Caco-2 (cell line): ENCODE measurements at places on chromosomes 7 and 10. TPM values are rescaled to one million over a fixed set of nuclear protein-coding genes. Genes with fewer than 3 reads are reported as not detected.

ADAM12 gene
- total RNA-seq: not detected in 2 replicates

FGFR2 gene
- total RNA-seq: 266 and 286 TPM in 2 replicates

ASB4 gene
- not detected in 2 replicates for total RNA-seq

LRRC18 gene
- not detected in 2 replicates for total RNA-seq

FAM25C gene
- total RNA-seq: not detected in 2 replicates

DGKI gene
- 0.77 and 0.84 TPM in 2 replicates for total RNA-seq

RELN gene
- 3.3 and 4.3 TPM in 2 replicates for total RNA-seq

ANKRD1 gene
- 75.7 and 97.4 TPM in 2 replicates for total RNA-seq

LRRC4 gene
- not detected in 2 replicates for total RNA-seq

LEP gene
- total RNA-seq: not detected in 2 replicates

VAX1 gene
- total RNA-seq: not detected in 2 replicates

SH2D4B gene
- 0.09 and 0.23 TPM in 2 replicates for total RNA-seq

MEOX2 gene
- not detected in 2 replicates for total RNA-seq

TET1 gene
- total RNA-seq: 18.6 and 19.1 TPM in 2 replicates

VGF gene
- 1.2 and 1.3 TPM in 2 replicates for total RNA-seq

AGBL3 gene
- 5.3 and 6.1 TPM in 2 replicates for total RNA-seq

ZCWPW1 gene
- 3.4 and 4.4 TPM in 2 replicates for total RNA-seq

UPK3BL2 gene
- 9.3 and 11.2 TPM in 2 replicates for total RNA-seq

CHST3 gene
- 40.9 and 46.0 TPM in 2 replicates for total RNA-seq

HOXA2 gene
- total RNA-seq: 1.5 and 1.8 TPM in 2 replicates

LRMDA gene
- 18.5 and 21.6 TPM in 2 replicates for total RNA-seq

ALOX5 gene
- total RNA-seq: not detected in 2 replicates

TAF5 gene
- 6.3 and 6.8 TPM in 2 replicates for total RNA-seq

GRID1 gene
- total RNA-seq: 6.9 and 8.0 TPM in 2 replicates

COBL gene
- 60.6 and 63.6 TPM in 2 replicates for total RNA-seq

DLG5 gene
- total RNA-seq: 65.9 and 69.7 TPM in 2 replicates

ALKBH4 gene
- 13.8 and 15.0 TPM in 2 replicates for total RNA-seq

KDM7A gene
- 3.6 and 5.1 TPM in 2 replicates for total RNA-seq

PIP gene
- not detected in 2 replicates for total RNA-seq

CREB5 gene
- total RNA-seq: 9.1 and 9.2 TPM in 2 replicates

FBXW4 gene
- total RNA-seq: 40.7 and 44.0 TPM in 2 replicates

FAM171A1 gene
- 26.3 and 27.9 TPM in 2 replicates for total RNA-seq

HOXA7 gene
- total RNA-seq: 19.7 and 19.9 TPM in 2 replicates

AKR1B15 gene
- total RNA-seq: not detected in 2 replicates

IFIT1B gene
- not detected in 2 replicates for total RNA-seq

PIK3AP1 gene
- total RNA-seq: 1.6 and 2.4 TPM in 2 replicates

FAM25G gene
- not detected in 2 replicates for total RNA-seq

COL28A1 gene
- 6.2 and 7.3 TPM in 2 replicates for total RNA-seq

COPS6 gene
- total RNA-seq: 142 and 150 TPM in 2 replicates

EPHA1 gene
- 66.6 and 69.2 TPM in 2 replicates for total RNA-seq

ANLN gene
- total RNA-seq: 105 and 106 TPM in 2 replicates

SDK1 gene
- 6.2 and 7.1 TPM in 2 replicates for total RNA-seq

EPHB6 gene
- 2.7 and 3.9 TPM in 2 replicates for total RNA-seq

NRG3 gene
- 0.66 and 1.1 TPM in 2 replicates for total RNA-seq

NPTX2 gene
- total RNA-seq: not detected in 2 replicates

EBLN1 gene
- not detected in 2 replicates for total RNA-seq

PRTFDC1 gene
- total RNA-seq: 66.5 and 83.2 TPM in 2 replicates

ANKRD2 gene
- 0.23 TPM in 1 of 2 replicates, not detected in the other for total RNA-seq

CHRM2 gene
- total RNA-seq: not detected in 2 replicates

ATG9B gene
- total RNA-seq: 4.3 and 4.8 TPM in 2 replicates

ODAD2 gene
- not detected in 2 replicates for total RNA-seq

RNF32 gene
- total RNA-seq: 24.1 and 26.0 TPM in 2 replicates

CPVL gene
- 108 and 109 TPM in 2 replicates for total RNA-seq

ANKRD61 gene
- 0.32 TPM in 1 of 2 replicates, not detected in the other for total RNA-seq

ASAH2 gene
- total RNA-seq: 4.6 and 7.3 TPM in 2 replicates

ACTL6B gene
- total RNA-seq: not detected in 2 replicates

DEPP1 gene
- total RNA-seq: 7.0 and 13.6 TPM in 2 replicates

TAS2R5 gene
- total RNA-seq: 1.7 TPM in 2 replicates
